ENCODE measurements at places on chromosomes 1 and 21. TPM values are rescaled to one million over a fixed set of nuclear protein-coding genes. Genes with fewer than 3 reads are reported as not detected.

Gene TMEM82
- 0.05 TPM for total RNA-seq

Gene ACTL8
- total RNA-seq: 1.7 TPM

Gene RGSL1
- total RNA-seq: not detected

Gene DCDC2B
- total RNA-seq: not detected

Gene TLR5
- 0.25 TPM for total RNA-seq

Gene CD101
- 0.14 TPM for total RNA-seq

Gene AVPR1B
- not detected for total RNA-seq

Gene SLC45A1
- 11.2 TPM for total RNA-seq

Gene GLMN
- total RNA-seq: 6.0 TPM

Gene FMO2
- total RNA-seq: not detected

Gene NR1I3
- not detected for total RNA-seq
